Pancreas (tissue), 10 donors: ENCODE measurements at places on chromosomes 3 and 15. TPM values are rescaled to one million over a fixed set of nuclear protein-coding genes. Genes with fewer than 3 reads are reported as not detected.

DNA sequence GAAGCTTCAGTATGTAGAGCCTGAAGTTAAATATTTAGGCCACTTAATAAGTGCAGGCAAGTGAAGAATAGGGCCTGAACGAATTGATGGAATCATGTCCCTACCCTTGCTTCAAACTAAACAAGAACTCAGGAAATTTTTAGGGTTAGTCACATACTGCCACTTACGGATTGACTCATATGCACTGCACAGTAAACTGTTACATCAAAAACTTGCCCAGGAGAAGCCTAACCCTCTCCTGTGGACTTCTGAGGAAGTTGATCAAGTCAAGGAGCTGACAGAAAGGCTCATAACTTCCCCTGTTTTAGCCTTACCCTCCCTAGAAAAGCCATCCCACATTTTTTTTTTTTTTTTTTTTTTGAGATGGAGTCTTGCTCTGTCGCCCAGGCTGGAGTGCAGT is 20.6 kb upstream of the KBTBD12 start:
- H3K27ac ChIP-seq = no peak overlapping the region
- H3K27me3 ChIP-seq = no peaks in the 10 kb centered on the region
- H3K4me1 ChIP-seq = no peaks in the 10 kb centered on the region

- peaks cover 30% of the 10 kb centered on the region for H3K4me1 ChIP-seq
- no peak overlapping the region for H3K4me3 ChIP-seq
- H3K27me3 ChIP-seq = no peaks in the 10 kb centered on the region
- peak overlapping the region; percentile 19 for H3K27ac ChIP-seq
- no peaks in the 10 kb centered on the region for H3K36me3 ChIP-seq
- peak; percentile 50 for DNase-seq
Measured at GRCh38 chr3:128316481-128316891, 150.2 kb downstream of the DNAJB8 start.

DNA sequence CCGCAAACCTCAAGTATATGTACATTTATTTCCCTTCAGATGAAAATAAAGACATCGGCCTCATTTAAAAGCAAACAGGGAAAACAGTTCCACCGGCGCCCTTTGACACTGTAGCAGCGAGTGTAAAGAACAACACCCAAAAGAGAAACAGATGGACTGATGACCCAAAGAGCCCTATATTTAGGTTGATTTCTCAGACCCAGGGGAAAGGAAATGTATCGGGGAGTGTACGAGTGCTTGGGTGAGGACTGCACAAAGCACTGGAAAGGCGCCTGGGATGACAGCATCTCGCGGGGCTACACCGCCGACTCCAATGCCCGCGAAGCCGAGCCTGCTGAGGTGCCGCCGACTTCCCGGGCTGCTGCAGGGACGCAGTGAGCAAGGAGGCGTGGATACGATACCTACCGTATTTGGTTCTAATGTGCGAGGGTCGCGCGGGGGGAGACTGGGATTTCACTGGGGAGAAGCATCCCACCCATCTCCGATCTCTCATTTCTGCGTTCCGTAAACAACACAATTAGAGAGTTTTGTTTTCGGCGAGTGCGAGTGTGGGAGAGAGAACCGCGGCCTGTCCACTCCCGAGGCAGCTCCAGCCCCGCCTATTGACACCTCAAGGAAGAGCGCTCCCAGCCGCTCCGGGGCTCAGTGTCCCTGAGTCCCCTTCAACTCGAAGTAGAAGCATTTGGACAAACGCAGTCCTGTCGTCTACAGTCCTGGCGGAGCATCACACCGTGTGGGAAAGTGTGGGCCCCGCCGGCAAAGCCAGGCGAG is 2.0 kb downstream of the MECOM start:
- H3K27ac ChIP-seq = peak overlapping the region; percentile 85
- peak overlapping the region; percentile 22 for H3K4me3 ChIP-seq
- no peaks in the 10 kb centered on the region for H3K27me3 ChIP-seq
- H3K36me3 ChIP-seq = no peaks in the 10 kb centered on the region

- no peaks in the 10 kb centered on the region for H3K36me3 ChIP-seq
- no peak for DNase-seq
- no peak overlapping the region for H3K27ac ChIP-seq
- H3K4me1 ChIP-seq = peaks cover 12% of the 10 kb centered on the region
- no peaks in the 10 kb centered on the region for H3K27me3 ChIP-seq
Measured at GRCh38 chr3:4314688-4315087, 11.5 kb downstream of the SETMAR start.

DNA sequence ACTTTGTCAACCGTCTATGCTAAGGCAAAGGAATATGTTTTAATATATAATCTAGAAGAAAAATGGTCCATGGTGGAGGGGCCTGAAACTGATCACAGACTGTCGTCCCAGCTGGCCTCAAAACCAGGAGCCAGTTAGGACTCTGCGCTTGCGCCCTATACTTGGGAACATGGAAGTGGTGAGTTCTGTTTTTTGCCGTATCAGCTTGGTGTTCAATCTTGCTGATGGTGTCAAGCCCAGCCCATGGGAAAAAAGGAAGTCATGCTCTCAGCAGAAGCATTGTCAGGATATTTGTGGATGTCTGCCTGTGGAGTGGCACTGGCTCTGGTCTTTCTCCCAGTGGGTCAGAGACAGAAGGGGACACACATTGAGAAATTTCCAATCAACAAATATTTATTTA is 342.0 kb upstream of the CTDSPL start:
- no peaks in the 10 kb centered on the region for H3K36me3 ChIP-seq
- DNase-seq = no peak
- H3K27ac ChIP-seq = no peak overlapping the region
- H3K27me3 ChIP-seq = no peaks in the 10 kb centered on the region

GRCh38 chr3:71244826-71245488 is 338.6 kb downstream of the FOXP1 start:
- no peak for DNase-seq
- no peak overlapping the region for H3K27ac ChIP-seq
- H3K27me3 ChIP-seq = no peaks in the 10 kb centered on the region
- no peaks in the 10 kb centered on the region for H3K36me3 ChIP-seq
- no peak overlapping the region for H3K4me3 ChIP-seq
- H3K4me1 ChIP-seq = peaks cover 40% of the 10 kb centered on the region

TTC21A gene
- 4.3 TPM for total RNA-seq

SSUH2 gene
- total RNA-seq = 0.78 TPM

NFKBIZ gene
- 20.4 TPM for total RNA-seq

GOLGA6A gene
- total RNA-seq = not detected
